ENCODE measurements at places on chromosomes 1 and 21.

- no peak for DNase-seq
These were observed 250.1 kb upstream of the FMN2 start for GRCh38 chr1:239841631-239842030.

DNA sequence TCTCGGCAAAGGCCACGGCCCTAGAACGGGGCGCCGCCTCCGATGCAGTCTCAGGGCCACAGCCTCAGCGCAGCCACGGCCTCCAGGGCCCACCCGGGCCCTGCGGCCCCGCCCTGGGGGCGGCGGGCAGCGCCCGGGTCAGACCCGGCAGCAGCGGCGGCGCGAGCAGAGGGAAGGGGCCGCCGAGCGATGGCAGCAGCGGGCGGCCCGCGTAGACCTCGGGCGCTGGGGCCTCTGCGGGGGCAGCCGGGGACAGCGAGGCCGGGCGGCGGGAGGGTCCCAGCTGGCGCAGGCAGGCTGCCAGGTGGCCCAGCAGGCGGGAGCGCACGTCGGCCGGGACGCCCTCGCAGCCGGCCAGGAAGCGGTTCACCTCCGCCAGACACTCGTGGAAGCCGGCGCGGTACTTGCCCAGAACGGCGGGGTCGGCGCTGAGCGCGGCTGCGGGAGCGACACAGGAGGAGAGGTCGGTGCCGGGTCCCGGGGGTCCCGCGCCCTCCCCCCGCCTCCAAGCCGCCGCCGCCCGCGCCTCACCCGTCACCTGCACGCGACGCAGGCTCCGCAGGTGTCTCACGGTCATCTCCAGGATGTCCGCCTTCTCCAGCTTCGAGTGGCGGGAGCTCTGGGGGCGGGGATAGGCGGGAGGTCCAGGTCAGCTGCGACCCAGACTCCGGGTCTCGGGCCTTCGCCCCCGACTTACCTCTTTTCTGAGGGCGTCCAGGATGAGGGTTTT is 737 bp downstream of the HES4 start:
- no peak for DNase-seq

- DNase-seq: peak; percentile 46
These were observed 6.2 kb downstream of the TMEM59 start for GRCh38 chr1:54046671-54047383.

GRCh38 chr21:20330652-20331051 is 667.6 kb upstream of the NCAM2 start:
- no peak for DNase-seq
